C1 segment of cervical spinal cord (tissue), 14 donors: ENCODE measurements at places on chromosomes 6 and 20.

DNA sequence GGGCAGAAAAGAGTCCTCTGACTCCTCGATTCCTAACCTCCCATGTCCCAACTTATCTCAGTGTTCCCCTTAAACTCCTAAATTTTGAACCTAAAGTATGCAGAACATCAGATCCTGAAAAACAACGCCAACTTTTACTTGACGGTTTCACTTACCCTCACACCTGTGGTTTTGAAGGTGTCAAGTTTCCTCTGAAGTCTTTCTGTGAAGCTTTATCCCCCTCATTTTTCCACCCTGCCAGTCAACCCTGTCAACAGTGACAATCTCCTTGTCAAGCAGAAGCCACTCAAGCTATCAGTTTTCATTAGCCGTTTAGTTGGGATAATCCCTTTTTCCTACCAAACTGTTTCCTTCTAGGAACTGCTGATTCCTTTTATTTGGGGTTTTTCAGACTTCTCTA is 245.4 kb upstream of the PREP start:
- DNase-seq = no peak

DNA sequence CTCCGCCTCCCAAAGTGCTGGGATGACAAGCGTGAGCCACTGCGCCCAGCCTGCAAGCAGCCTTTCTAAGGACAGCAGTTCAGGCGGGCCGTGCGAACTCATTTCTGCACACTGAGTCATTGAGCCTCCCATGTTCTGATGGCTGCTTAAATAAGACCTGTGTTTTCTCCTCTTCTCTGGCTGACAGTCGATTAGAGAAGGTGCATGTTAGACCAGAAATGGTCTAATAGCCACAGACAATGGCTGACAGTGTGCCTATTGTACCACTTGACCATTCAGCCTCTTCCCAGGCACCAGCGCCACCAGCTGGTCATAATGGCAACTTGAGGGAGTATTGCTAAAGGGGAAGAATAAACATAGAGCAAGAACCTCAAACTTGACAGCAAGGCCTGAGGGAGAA is 6.2 kb downstream of the CST11 start:
- peak; percentile 58 for DNase-seq

GRCh38 chr6:82030761-82031503 is 216.6 kb downstream of the IBTK start:
- DNase-seq = no peak

DNA sequence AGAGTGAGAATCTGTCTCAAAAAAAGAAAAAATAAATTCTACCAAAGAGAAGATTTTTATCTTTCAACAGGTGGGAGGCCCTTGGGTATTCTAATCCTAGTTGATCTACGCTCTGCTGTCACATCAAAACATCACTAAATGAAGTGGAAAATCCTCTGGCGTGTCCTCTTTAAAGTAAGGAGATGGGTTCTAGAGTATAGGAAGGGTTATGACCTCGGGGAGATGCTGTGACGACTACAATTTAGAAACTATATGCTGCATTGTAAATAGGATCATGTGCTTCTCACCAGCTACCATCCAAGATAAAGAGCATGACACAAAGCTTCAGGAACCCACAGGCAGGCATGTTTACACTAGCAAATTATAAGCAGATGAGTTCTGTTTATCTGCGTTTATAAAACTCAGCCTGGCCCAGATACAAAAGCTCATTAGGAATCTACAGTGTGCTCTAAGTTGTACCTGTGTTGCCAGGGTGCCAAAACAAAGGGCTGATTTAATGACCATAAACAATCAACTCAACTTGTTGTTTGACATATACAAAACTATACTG is 197.1 kb upstream of the PLN start:
- no peak for DNase-seq

GRCh38 chr6:130843575-130844320 is 16.5 kb downstream of the SMLR1 start:
- DNase-seq = no peak

GRCh38 chr6:118562959-118563358 is 14.9 kb downstream of the PLN start:
- no peak for DNase-seq
